NCI-H524 treated with DMSO at 0.1 percent for 48 hours (cell line): ENCODE measurements at places on chromosomes 6 and 20.

GRCh38 chr20:17042122-17042521 lies 184.7 kb upstream of the PCSK2 start:
- no peak for DNase-seq

DNA sequence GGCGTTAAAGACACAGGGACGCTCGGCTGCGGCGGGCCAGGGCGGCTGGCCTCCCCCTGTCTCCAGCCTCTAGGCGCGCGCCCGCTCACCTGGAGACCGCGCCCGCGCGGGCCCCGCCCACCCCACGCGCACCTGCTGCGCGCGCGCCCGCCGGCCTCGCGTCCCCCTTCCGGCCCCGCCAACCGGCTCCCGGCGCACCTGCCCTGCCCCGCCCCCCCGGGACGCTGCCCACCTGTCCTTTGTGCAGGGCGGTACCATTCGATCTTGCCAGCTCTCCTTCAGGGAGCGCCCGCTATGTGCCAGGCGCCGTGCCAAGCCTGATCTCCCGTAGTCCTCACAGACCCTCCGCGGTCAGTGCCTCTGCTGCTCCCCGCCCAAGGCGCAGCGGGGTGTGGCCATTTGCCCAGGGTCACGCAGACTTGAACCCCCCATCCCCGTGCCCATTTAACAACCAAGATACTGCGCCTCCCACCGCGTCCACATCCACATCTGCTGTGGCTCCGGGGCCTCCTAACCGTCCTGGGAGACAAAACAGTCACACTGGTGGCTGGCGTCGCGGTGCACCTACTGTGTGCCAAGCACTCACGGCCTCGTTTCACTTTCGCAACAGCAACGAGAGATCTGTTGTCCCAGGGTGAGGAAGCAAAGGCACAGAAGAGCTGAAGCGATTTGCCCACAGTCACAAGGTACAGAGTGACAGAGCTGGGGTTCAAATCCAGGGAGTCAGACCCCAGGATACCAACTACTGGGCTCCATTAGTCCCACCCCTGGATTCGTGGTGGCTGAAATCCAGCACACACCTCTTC lies 48.1 kb downstream of the NOL4L start:
- no peak for DNase-seq

DNA sequence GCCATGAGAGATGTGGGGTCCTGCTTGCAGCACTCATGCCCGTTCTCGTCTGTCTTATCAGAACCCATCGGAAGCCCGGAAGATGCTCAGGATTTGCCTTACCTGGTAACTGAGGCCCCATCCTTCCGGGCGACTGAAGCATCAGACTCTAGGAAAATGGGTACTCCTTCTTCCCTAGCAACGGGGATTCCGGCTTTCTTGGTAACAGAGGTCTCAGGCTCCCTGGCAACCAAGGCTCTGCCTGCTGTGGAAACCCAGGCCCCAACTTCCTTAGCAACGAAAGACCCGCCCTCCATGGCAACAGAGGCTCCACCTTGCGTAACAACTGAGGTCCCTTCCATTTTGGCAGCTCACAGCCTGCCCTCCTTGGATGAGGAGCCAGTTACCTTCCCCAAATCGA lies 8.3 kb downstream of the PI16 start:
- DNase-seq, result no peak

DNA sequence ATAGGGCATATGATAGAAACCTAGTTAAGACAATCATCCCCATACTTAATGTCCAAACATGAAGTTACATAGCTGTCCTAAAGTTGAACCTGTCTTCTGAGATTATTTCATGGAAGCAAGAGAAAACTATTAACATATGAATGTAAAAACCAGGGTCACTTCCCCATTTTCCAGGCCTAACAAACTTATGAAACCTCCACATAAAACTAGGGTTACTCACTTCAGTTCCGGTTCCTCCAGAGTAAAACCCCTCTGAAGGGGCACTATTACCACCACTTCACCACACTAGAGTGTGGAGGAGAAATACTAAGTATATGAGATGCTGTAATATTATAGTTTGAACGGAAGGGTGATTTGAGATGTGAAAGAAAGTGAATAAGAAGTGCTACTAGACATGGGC lies 14.9 kb downstream of the PRKN start:
- DNase-seq, result no peak

GRCh38 chr6:168026925-168027324 lies 29.5 kb downstream of the KIF25 start:
- no peak for DNase-seq

DNA sequence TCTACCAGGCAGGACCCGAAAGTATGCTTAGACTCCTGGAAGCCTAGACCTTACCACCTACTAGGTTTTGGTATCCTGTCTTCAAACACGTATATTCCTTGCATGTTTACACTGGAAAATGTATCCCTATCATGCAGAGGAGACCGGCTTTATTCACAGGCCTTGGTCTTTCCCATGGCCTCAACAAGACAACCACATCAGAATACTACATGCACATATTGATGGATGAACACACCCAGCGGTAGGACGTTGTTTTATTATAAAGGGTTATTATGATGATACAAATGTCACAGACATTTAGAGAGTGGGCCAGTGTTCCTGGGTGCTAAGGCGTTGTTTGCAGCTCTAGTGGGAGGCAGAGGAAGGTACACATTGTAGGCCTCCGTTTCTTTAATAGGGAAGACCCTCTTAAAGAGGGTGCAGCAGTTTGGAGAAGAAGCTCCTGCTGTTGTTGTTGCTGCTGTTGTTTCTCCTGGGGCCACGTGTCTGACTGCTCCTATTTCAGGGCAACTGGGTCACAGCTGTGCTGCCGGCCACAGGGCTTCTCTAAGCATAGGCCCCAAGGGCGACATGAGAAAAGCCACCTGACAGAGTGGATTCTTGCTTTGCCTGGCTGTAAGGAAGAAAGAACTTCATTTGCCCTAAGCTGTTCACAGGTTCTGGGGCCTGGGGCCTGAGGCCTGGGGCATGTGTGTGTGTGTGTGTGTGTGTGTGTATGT lies 98.3 kb upstream of the SASH1 start:
- peak; percentile 41 for DNase-seq

- no peak for DNase-seq
Measured at GRCh38 chr6:132063204-132063603, 112.0 kb upstream of the CCN2 start.

DNA sequence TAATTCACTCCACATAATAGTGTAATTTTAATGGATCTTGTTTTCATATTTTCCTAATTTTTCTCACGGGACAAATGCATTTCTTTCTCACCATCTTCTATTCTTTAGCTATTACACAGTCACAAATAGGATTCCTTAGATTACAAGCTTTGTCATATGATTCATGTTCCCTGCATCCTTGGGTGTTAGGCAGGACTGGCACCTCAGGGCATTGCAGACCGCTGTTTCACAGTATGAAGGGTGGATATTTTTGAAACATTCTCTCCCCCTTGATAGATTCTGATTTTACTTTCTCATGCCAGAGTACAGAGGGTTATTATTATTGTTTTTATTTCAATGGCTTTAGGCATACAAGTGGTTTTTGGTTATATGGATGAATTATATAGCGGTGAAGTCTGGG lies 602.5 kb downstream of the PHF3 start:
- no peak for DNase-seq

DNA sequence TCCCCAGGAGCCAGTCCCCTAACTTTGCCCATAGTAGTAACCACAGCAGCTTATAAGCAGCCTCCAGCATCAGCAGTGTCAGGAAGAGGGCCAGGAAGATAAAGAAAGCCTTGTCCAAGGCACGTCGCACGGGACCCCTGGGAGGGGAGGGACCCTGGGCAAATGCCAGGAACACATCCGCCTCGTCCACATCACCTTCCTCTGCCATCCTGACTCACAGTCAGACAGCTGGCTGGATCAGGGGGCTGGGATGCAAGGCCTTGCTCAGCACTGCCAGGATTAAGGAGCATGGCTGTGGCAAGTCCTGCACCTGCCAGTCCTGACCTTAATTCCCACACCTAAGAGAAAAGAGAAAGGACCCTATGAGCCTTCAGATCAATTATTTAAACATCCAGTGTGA lies 11.5 kb upstream of the ZBTB22 start:
- DNase-seq, result no peak

- no peak for DNase-seq
Measured at GRCh38 chr20:25158043-25158442, 37.5 kb upstream of the ENTPD6 start.

DNA sequence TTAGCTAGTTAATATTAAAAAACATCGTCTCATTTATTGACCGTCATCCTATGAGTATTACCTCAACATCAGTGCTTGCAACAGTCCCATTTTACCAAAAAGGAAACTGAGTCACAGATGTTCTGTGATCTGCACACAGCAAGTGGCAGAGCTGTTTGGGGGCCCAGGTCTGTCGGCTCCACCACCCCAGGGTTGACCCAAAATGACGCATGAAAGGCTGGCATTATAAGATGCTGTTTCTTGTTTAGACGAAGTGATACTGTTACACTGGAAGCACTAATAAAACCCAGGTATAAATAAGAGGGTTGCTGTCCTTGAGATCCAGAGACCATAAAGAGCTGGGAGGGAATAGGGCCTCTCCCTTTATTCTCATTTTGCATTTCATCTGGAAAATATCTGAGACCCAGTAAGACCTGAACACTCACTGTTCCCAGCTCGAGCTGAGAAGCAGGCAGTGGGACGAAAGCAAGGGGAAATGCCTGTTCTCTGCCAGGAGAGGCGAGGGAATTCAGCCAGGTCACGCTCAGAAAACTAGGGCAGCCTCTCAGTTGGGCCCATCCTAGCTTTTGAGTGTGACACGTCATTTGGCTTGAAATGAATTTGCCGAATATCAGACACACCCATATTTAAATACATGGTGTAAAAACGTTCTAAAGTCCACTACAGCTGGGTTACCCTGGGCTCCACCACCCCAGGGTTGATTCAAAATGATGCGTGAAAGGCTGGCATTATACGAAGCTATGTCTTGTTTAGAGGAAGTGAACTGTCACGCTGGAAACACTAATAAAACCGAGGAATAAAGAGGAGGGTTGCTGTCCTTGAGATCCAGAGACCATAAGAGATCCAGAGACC lies 1.4 kb upstream of the MICAL1 start:
- no peak for DNase-seq

DNA sequence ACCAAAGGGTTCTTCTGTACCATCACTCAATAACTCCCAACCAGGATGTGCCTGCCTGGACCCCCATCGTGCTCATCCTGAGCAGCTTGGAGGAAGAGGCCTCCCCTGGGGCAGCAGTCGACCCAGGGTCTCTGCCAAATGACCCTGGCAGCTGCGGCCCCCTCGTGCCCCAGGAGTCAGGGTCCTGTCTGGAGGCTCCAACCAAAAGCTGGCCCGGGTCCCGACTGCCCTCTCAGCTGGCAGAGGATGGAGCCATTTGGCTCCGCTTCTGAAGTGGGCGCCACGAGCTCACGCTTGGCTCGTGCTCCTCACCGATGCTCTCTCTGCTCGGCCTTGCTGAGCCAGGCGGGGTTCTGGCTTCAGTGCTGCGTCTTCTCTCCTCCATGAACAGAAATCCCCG lies 56.8 kb downstream of the TFAP2C start:
- no peak for DNase-seq

DNA sequence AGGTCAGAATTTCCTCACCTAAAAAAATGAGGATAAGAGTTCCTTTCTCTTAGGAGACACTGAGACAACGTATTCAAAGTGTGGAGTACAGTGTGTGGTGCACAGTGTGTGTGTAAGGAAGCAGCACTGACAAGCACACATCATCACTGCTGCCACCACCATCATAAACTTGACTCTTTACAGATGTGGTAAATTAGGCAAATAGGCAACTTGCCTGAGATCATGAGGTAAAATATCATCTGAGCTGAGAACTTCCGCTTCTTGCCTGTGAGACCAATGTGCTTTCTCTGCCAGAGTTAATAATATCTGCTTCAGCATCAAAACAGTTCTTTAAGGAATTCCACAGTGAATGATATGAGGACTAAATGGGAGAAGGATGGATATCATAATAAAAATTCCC lies 52.7 kb downstream of the LYRM4 start:
- no peak for DNase-seq

- DNase-seq, result no peak
Measured at GRCh38 chr6:64100702-64101303, 465.2 kb downstream of the PHF3 start.
